Stimulated activated CD8-positive, alpha-beta memory T cell treated with anti-CD3 and anti-CD28 coated beads, Interleukin-2, amount 100 ng/mL, for 1 hour (primary cell): ENCODE measurements at places on chromosomes 12 and 14.

- DNase-seq = no peak
Observed at GRCh38 chr12:75917083-75917482, 114.5 kb downstream of the PHLDA1 start.

- DNase-seq = no peak
Observed at GRCh38 chr14:71270111-71270510, 362.9 kb downstream of the PCNX1 start.

- DNase-seq = no peak
Observed at GRCh38 chr14:28771168-28771567, 4.6 kb downstream of the FOXG1 start.

GRCh38 chr14:87613881-87614280, 379.1 kb downstream of the GALC start:
- DNase-seq = no peak

- no peak for DNase-seq
Observed at GRCh38 chr12:71682466-71682865, 3.4 kb upstream of the TMEM19 start.

GRCh38 chr12:71797531-71797930, 42.0 kb upstream of the TBC1D15 start:
- no peak for DNase-seq

DNA sequence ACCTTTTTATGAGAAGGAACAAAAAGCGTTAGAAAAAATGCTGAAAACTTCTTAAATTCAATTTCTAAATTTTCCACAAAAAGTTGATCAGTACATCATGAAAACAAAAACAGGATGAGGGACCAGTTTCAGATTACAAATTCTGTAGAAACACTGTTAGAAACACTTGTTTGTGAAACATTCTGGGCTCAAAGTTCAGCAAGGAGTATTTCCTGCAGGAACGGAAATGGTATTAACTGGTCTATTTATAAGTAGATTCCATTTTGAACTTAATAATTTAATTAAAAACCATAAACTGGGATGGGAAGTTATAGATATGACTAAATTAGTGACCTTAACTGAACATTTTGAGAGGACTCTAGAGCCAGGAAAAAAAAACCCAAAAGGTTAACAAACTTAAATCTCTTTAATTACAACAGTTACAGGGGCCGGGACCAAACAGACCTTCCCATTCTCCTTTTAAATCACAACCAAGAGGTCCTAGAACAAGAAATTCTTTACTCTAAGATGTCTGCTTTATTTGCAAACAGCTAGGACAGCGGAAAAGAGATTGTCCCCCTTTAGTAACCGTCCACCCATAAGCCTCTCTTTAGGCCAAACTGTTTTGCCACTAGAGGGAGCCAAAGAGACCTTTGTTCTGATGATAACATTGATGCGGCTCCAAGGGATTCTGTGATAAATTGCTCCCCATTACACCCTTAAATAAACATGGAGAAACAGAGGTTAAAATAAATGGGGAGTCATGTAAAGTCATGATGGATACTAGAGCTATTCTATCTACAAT, 69.0 kb upstream of the RERGL start:
- DNase-seq = no peak

GRCh38 chr12:59030415-59030814, 110.1 kb upstream of the LRIG3 start:
- DNase-seq = no peak

DNA sequence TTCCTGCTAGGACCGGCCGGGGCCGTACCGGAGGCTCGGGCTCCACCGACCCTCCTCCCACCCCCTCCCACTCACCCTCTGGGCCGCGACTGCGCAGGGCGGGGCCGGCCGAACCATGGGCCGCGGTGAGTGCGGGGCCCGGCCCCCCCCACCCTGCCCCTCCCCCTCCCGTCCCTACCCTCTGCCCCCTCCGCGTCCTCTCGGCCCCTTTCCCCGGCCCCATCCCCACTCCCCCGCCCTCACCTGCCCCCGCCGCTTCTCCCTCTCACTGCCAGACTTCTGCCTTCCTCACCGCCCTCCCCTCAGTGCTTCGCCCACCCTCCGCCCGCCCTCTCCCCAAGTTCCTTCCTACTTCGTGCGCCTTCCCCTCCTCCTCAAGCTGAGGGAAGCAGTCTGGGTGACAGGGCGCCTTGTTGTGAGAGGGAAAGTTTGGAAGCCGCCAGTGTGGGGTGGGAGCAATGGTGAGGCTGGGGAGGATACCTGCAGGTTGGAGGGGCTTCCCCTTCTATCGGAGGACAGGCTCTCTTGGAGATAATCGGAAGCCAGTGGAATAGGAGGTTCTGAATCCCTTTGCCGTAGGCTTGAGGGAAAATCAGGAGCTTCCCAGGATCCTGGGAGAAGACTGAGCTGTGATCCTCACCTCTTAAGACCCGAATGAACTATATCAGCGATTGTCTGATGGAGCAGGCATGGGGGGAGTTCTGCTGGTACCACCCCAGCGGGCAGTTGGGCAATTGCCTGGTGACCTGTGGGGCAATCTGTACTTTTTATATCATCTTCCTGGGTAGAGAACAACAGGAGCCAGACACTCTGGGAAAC, 472 bp downstream of the MBD6 start:
- no peak for DNase-seq

DNA sequence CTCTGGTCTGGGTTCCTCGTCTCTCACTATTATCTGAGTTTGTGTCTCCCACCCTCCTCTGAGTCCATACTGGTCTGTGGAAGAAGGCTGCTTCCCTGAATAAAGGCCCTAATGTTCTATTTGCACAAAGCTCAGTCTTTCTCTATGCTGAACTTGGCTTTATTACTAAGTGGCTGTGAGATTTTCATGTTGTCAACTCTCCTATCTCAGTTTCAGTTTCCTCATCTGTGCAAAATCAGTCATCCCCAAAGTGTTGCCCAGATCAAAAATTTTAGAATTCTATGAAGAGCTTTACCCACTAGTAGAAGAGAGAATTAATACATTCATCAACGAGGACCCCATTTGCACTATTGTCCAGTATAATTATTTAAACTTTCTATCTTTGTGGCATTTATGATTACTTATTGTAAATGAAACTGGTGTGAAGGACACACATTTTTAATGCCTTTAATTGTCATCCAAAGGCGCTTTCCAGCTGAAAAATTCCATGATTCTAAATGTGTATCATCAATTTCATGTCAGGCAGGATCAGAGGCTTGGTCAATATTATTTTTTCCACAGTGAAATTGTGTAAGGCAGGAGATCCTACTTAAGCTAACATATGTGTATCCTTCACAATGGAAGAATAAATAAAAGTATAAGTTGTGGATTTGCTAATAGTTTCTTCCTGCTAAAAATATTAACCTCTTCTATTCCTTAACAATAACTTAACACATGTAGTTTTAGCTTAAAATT, 79.1 kb upstream of the EEA1 start:
- no peak for DNase-seq

DNA sequence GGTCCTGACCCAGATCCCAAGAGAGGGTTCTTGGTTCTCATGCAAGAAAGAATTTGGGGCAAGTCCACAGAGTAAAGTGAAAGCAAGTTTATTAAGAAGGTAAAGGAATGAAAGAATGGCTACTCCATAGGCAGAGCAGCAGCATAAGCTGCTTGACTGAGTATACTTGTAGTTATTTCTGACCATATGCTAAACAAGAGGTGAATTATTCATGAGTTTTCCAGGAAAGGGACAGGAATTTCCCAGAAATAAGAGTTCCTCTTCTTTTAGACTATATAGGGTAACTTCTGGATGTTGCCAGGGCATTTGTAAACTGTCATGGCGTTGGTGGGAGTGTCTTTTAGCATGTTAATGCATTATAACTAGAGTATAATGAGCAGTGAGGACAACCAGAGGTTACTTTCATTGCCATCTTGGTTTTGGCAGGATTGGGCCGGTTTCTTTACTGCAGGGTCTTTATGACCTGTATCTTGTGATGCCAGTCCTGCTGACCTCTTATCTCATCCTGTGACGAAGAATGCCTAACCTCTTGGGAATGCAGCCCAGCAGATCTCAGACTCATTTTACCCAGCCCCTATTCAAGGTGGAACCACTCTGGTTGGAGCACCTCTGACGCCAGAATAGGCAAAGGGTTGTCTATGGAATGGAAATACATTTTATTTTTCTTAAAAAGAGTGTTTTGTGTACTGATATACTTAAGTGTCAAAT, 113.8 kb downstream of the OTOGL start:
- DNase-seq = no peak

DNA sequence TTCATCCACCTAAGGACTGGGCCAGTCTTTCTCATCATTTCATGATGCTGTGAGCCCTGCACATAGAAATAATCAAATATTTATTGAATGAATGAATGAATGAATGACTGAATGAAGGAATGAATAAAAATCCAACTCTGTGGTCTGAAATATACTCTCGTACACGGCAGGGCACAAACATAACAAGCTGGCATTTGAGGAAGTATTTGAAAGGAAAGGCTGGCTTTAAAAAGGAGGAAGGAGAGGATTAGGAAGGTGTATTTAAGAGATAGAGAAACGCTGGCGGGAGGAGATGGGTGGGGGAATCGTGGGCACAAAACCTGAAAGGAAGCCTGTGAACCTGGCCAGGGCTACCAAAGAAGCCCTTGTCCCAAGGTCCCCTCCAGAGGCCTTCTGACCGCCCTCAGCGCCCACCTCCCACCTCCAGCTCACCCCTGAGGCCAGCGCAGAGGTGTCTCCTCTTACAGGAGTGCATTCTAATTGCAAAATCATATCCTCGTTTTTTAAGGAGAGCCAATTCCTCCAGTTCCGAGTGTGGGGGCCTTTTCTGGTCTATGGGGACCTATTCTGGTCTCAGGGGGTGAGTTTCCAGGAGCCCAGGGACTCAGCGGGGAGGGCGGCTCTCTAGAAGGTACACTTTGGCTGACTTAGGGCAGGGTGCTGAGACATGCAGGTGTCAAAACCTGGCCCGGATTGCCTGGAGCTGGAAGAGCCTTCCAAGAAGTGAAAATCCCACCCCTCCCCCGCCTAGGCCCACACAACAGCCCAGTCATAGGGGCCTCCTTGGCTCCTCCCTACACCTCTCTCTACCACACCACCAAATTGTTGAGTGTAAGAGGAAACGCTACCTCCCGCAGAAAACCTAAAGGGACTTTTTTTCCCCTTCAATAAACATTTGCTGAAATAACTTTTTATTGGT, 8.7 kb upstream of the JDP2 start:
- DNase-seq = no peak

DNA sequence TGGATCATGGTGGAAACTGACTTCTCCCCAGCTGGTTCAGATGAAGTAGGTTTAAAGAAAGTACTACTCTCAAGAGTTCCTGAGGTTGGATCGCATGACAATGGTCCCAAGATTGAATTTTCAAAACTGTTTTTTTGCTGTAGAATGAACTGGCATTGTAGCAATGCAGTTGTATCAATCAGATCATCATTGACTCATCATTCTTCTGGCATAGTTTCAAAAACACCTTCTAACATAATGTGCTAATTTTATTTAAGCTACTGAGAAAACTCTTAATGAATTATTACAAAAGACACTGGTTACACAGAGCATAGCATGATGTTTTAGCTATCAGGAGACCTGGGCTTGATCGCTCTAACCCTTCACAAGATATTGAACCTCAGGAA, 384.5 kb upstream of the DCN start:
- no peak for DNase-seq

GRCh38 chr12:46160101-46160980, 108.5 kb downstream of the SLC38A1 start:
- DNase-seq = no peak

GRCh38 chr12:8018666-8019581, 13.6 kb upstream of the FOXJ2 start:
- no peak for DNase-seq

- no peak for DNase-seq
Observed at GRCh38 chr12:132662901-132663755, 24.0 kb downstream of the POLE start.

DNA sequence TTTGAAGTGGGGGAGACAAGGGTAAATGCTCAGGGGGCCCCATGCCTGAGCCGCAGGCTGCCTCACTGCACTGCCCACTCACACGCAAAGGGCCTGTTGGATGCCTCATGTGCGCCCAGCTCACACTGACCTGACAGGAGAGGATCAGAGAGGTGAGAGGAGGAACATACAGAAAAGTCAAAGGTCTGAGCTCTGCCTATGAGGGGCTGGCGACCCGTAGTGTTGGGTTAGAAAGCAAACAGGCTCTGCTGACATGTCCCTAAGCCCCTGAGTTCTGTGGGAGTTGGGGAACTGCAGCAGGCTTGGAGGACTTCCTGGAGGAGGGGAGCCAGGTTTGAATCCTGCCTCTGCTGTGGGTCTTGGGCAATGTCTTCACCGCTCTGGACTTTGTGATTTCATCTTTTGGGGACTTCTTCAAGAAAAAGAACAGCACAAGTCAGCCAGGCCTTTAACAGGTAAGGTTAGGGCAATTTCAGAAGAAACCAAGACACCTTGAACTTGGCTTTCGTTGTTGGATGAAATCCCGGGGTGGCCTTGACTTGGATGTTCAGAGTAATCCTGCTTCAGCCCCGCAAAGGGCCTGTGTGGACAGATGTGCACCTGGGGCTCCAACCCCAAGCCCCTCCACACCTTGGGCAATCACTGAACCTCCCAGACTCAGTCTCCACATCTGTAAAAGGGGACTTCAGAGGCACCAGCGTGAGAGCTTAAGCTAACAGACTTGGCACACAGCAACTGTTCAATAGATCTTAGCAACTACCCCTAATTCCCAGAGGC, 116.8 kb downstream of the SCARB1 start:
- no peak for DNase-seq

GRCh38 chr12:132342251-132343227, 13.2 kb upstream of the GALNT9 start:
- no peak for DNase-seq

- no peak for DNase-seq
Observed at GRCh38 chr14:104818714-104819161, 17.8 kb downstream of the ZBTB42 start.

- no peak for DNase-seq
Observed at GRCh38 chr12:125377093-125377492, 311.9 kb downstream of the AACS start.

GRCh38 chr12:116659771-116660481, 77.9 kb downstream of the SPRING1 start:
- DNase-seq = no peak

- DNase-seq = no peak
Observed at GRCh38 chr14:22668863-22669262, 24.7 kb upstream of the OR6J1 start.

- DNase-seq = no peak
Observed at GRCh38 chr14:68539789-68540188, 253.1 kb downstream of the ZFP36L1 start.

DNA sequence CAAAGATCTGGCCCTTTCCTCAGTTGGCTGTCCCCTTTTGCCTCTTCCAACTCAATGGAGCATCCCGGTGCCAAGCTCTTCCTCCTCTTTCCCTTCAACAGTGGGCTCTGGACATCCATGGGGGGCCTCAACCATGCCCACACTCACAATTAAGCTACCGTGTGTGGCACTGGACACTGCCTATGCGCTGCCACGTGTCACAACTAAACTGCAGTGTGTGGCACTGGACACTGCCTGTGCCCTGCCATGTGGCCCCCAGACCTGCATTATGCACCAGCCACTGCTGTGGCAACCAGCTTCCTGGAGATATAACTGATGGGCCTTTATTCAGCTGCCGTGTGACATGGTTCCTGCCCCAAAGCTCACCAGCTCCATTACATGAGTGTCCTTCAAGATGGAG, 179.1 kb downstream of the KCNA5 start:
- DNase-seq = no peak

- DNase-seq = no peak
Observed at GRCh38 chr14:45242706-45243105, 10.3 kb downstream of the MIS18BP1 start.
